ENCODE measurements at places on chromosomes 12 and 14.
A peak's percentile ranks its signal among the peaks of the same experiment; 100 is the strongest.

DNA sequence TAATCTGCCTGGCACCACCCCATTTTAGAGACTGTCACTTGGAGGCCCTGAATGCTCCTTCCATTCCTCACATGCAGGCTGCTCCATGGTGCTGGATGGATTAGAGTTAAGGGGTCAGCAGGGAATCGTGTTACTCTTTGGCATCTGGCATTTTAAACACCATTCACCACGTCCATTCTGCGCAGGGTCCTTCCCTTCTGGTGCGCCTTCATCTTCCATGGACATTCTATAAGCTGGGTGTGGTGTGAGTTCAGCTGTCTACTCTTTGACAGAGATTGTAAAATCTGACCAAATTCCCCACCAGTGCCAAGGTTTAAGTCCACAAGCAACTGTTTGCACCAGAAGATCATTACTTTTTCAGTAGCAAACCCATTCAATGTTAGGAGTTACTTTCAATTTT lies 47.8 kb downstream of the GIT2 start:
- DNase-seq, result no peak

- no peak for DNase-seq
These were observed 694 bp downstream of the AKAP5 start for GRCh38 chr14:64465831-64466554.

GRCh38 chr14:76564471-76565422 lies 188.8 kb downstream of the ESRRB start:
- no peak for DNase-seq

DNA sequence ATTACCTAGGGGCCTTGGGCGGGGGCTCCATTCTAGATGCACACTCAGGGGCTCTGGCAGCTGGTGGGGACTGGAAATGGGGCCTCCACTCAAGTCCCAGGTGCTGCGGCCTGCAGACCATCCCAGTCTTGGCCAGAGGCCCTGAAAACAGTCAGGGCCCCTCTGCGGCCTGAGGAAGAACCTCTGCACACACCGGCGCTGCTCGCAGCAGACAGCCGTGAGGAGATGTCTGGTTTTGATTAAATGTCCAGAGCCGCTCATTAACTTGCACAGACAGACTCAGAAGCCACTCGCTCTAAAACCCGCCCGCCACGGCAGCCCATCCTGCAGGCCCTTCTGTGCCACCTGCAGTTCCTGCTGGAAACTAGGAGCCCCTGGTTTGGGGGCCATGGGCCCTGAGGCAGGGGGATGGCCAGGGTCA lies 36.4 kb upstream of the NCOR2 start:
- no peak for DNase-seq

- DNase-seq, result no peak
These were observed 157.5 kb downstream of the C12orf75 start for GRCh38 chr12:105487963-105488362.

GRCh38 chr14:100641274-100641860 lies 54.1 kb upstream of the BEGAIN start:
- no peak for DNase-seq

DNA sequence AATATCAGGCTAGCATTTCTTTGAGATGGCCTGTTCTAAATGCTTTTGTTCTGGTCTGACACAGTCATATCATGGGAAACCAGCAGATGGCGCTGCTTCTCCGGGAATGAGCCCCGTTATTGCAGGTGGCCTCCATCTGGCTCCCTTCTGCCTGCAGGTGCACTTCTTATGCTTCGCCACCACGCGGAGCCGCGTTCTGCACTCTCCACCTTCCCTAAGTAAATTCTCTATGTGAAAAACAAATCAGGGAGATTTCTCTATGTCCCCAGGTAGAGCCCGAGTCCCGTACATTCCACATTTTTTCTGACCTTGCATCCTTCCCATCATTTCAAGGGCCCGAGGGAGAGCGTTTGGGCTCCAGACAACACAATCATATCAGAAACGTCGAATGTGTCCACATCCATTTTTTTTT lies 26.2 kb downstream of the GLRX5 start:
- DNase-seq, result peak; percentile 89

DNA sequence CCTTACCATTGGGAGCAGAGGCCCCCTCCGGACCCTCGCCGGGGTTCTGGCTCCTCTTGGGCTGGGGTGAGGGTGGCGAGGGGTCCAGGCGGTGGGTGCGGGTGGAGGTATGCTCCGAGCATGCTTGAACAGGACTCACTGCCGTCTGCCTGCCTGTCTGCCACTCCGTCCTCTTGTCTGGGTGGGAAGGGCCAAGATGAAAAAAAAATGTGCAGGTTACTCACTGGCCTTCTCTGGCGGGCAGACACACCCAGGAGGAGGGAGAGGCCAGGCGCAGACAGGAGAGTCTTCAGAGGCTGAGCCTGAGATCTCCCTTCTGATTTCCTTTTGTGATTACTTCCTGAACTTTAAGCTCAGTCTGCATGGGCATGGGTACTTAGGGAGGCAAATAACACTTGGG lies 76.1 kb downstream of the STON2 start:
- no peak for DNase-seq

DNA sequence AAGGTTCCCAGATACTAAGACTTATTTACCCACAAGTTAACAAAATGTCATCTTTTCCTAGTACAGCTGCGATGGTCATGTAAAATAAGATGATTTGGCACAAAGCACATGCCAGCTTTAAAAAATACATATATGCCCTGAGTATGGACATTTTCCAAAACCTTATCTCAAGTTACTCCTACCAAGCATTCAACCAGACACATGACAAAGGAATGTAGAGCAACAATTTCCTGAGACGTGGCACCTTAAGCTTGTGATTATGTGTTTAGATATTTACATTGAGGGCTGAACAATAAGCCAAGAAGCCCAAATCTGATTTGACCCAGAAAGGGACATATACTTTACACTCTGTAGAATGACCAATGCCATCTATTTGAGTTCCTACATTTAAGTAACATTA lies 24.5 kb upstream of the OVCH1 start:
- DNase-seq, result no peak

- DNase-seq, result no peak
These were observed 74.5 kb upstream of the DYNC1H1 start for GRCh38 chr14:101889898-101890297.

- no peak for DNase-seq
These were observed 206.5 kb downstream of the SLC41A2 start for GRCh38 chr12:104751594-104751993.

DNA sequence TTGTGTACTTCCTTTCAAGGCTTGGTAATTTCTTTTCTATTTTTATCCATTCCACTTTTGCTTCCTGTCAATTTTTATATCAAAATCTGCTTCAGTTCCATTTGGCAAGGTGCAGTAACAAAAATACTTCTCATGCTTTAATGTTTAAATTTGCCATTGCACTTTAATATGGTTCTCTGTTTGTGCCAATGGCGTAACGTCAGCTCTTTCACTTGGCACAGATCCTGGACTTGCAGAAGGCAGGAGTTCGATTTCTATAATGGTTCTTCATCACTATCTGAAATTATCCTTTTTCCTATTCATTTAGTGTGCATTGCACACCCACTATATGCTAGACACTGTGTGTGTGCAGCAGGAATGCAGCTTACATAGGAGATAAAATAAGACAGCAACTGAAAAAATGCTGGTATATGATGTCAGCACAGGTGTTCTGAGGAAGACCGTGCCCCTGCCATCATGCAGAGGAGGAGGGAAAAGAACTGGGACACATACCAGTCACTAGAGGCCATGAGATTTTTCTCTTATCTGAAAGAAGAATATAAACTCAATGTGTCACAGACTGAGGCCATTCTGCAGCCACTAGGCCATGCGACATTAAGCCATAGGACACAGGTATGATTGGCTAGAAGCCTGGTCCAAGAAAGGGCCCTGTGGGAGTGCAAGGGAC lies 298.2 kb downstream of the RPAP3 start:
- no peak for DNase-seq

DNA sequence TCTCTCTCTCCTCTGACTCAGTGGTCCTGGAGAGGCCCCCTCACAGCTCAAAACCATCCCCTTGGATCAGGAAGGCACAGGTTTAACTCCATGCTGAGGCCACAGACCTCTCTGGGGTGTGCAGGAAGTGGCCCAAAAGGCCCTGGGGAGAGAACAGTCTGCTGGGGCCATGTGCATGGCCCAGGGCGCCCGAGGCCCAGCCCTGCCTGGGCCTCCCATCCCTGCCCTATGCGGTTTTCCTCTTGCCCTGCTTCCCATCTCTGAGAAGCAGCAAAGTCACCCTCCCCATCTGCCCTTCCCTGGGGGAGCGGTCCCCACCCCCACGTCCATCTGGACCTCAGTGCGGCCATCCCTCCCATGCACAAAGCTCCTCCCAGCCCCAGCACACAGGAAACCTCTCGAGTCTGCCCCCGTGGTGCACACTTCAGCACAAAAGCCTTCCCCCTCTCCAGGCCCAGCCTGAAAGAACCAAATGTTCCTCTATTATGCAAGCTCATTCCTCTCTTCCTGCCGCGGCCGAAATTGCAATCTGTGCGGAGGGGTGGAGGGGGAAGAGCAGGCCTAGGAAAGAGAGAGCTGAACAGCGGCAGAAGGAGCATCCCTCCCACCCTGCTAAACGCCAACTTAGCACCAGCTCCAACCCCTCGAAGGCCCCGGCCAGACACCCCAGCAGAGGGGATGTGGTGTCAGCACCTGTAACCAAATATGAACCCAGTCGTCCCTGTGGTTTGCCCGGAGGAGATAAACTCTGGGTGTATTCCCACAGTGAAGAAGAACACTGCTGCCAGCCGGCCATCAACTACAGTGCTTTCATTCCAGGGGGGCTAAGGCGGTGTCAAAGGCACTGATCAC lies 108.5 kb downstream of the SCARB1 start:
- peak; percentile 62 for DNase-seq

DNA sequence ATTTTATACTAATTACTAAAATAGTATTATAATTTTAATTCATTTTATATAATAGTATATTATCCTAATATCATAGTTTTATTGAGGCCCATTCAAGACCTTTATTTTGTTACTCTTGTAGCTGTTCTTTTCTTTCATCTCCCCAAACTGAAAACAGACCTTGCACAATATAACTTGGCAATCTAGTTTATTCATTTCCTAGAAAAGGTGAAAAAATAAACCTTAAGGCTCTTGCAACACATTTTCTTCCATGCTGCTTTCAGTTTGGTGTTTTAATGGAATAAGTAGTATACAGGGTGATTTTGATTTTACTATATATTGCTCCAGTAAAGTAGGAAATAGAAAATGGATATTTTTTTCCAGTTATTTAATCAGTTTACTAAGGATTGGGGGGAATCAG lies 174.0 kb downstream of the SLC2A13 start:
- no peak for DNase-seq

GRCh38 chr14:34946699-34947098 lies 36.1 kb upstream of the SRP54 start:
- no peak for DNase-seq

GRCh38 chr14:81105378-81105777 lies 115.4 kb downstream of the GTF2A1 start:
- no peak for DNase-seq

- no peak for DNase-seq
These were observed 88.7 kb upstream of the DHRS4 start for GRCh38 chr14:23864861-23865260.

DNA sequence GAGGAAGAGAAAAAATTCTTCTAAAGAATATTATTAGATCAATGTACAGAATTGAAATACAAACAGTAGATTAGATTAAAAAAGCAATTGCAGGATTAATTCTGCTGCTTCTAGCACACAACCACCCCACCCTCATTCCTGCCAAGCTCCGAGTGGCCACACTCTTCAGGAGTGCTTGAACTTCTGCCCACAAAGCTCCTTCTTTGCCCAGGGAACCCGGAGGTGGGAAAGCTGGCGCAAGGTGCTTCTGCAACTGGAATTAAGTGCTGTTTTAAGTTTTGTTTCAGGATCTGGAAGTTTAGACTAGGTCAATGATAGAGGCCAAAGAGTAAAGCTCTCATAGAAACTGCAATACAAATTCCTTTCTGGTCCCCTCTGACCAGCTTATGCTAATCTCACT lies 94.1 kb upstream of the BMP4 start:
- no peak for DNase-seq

DNA sequence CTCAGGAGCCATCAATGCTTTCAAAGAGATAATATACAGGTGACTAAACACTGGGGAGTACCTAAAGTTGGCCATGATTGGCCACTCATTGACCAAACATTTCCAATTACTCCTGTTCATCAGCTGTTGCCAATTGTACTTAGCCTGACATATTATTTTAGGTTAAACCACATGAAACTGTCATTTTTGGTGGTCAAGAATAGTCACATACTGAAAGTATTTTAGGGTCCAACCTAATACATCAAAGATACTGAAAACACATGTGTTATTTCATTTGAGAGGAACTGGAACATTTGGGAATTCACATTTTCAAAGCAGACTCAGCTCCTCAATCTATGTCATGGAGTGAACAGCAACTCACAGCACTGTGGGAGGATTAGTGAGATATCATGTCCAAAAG lies 63.9 kb upstream of the KCNA5 start:
- DNase-seq, result no peak

DNA sequence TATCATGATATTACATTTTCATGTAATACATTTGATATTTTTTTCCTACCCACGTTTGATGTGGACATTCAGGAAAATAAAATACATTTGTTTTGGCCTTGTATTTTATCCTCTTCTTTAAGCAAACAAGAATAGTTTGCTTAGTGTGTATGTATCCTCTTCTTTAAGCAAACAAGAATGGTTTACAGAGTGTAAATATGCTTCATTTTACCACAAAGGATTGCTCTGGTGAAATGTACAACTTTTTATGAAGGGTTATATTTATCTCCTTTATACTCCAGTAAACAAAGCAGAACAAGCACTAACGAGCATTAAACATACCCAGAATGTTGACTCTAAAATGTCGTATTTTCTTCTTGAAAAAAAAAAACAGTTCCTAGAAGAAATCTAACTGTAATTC lies 244.7 kb downstream of the KCNH5 start:
- no peak for DNase-seq

DNA sequence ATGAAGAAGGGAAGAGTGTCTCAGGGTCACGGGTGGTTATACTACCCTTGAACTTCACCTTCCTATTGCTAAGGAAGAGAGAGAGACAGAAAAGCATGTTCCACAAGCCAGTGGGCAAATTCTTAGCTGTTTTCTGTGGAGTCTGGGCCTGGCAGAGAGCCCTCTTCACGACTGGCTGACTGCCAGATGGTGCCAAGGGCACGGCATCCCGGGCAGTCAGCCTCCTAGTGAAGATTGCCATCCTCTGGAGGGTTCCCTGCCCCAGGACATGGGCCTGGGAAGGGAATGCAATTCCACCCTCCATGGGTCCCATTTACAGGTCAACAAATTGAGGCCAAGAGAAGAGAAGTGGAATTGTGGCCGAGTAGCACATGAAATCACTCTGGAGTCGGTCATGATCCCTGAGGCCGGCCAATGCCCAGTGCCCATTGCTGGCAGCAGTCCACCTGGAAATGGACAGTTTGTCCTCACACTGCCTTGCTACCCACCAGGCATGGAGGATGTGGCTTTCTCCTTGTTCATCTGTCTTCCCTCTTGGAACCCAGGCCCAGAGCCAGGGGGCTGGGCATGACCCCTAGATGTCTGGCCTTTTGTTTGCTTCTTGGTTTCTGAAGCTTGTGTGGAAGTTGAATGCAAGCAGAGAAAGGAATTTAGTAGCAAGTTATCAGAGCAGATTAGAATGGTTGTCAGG lies 9.9 kb downstream of the TUNAR start:
- no peak for DNase-seq
